Stimulated activated CD8-positive, alpha-beta memory T cell treated with anti-CD3 and anti-CD28 coated beads, Interleukin-4, amount 100 ng/mL, for 24 hours (primary cell): ENCODE measurements at places on chromosomes 3 and 15.

GRCh38 chr3:120162400-120162799, 68.2 kb upstream of the GSK3B start:
- DNase-seq: no peak

DNA sequence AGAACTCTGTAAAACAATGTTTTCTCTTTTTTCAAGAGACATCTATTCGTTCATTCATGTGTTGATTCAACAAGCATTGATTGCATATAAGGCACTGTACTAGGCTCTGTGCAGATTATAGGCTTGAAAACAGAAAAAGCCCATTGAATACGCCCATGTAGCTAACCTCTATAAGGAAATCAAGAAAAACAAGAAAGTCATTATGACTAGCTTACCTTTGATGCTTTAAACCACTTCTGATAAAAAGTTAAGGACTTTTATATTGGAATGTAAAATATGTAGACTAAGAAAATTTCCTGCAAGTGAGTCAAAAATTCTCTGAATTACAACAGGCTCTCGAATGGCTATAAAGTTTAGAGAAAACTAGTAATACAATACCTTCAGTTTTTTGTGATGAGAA, 92.5 kb downstream of the BDH1 start:
- no peak for DNase-seq

GRCh38 chr3:122679882-122680474, 661 bp upstream of the PARP14 start:
- no peak for DNase-seq

- DNase-seq: no peak
These were observed 73.8 kb downstream of the FHIT start for GRCh38 chr3:61177450-61177849.

DNA sequence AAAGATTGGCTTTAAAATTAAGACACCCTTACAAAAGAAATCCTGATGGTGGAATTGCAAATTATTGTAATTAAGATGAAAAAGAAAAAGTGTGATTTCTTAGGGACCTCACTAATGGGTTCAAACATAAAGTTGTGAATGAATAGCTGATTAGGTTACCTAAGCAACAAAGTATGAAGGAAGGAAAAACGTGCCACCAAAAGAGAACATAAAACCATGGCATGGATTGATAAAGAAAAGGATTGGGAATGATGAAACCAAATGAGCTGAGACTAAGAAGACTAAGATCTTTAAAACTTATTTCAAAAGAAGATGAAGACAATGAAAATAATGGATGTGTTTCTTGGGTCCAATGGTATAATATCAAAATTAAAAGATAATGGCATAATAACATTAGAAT, 32.2 kb upstream of the GUCA1C start:
- no peak for DNase-seq

- DNase-seq: no peak
These were observed 333.4 kb downstream of the THSD4 start for GRCh38 chr15:71448688-71449114.

- DNase-seq: no peak
These were observed 40.5 kb upstream of the CDV3 start for GRCh38 chr3:133532951-133533350.

DNA sequence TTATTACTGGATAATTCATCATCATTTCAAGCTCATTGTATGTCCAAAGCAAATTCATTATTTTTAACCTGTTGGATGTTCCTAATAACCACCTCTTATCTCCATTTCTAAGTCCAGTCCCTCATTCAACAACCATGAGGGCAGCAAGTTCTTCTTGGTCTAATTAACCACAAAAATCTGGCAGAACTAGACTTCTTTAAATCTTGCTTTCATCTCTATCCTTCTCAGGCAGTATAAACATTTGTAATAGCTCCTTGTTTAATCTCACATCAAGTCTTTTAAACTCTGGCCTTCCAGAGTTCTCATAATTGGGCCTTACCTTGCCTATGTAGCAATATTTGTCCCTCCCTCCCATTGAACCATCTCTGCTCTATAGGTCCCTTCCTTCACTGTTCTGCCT, 17.0 kb upstream of the GHSR start:
- no peak for DNase-seq

DNA sequence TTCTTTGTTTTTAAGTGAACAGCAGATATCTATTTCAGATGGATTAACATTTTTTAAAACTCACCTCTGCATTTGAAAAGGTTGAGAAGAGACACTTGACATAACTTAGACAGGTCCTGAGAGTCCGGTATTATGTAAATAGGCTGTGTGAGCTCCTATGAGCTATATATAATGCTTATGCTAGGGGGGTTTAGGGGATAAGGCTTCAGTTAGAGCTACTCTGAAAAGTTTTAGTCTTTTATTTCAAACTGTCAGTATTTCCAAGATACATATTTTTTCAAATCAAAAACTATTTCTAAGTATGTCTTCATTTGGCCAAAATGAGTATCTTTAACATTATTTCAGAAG, 16.9 kb downstream of the SHC4 start:
- no peak for DNase-seq

DNA sequence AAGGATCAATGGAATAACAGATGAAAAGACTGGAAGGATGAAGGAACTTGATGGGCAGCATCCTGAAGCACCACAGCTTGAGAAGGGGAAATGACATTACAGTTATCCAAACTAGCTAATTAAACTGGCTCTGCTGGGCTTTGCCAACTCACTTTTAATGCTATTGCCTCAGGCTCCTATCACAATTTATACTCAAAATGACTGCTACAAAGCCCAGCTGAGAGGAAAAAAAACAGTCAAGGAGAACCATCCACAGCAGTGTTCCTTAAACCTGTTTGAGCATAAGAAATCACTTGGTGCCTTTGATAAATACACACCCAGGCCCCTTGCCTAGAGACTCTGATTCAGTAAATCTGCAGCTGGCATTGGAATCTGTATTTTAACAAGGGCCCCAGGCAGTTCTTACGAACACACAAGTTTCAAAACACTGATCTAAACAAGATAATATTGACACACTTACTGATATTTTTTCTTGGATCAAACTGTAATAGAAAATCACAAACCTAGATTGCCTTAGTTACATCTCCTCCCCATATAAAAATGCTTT, 85.8 kb downstream of the MB21D2 start:
- DNase-seq: no peak

GRCh38 chr3:32126305-32127015, 20.0 kb downstream of the GPD1L start:
- no peak for DNase-seq

DNA sequence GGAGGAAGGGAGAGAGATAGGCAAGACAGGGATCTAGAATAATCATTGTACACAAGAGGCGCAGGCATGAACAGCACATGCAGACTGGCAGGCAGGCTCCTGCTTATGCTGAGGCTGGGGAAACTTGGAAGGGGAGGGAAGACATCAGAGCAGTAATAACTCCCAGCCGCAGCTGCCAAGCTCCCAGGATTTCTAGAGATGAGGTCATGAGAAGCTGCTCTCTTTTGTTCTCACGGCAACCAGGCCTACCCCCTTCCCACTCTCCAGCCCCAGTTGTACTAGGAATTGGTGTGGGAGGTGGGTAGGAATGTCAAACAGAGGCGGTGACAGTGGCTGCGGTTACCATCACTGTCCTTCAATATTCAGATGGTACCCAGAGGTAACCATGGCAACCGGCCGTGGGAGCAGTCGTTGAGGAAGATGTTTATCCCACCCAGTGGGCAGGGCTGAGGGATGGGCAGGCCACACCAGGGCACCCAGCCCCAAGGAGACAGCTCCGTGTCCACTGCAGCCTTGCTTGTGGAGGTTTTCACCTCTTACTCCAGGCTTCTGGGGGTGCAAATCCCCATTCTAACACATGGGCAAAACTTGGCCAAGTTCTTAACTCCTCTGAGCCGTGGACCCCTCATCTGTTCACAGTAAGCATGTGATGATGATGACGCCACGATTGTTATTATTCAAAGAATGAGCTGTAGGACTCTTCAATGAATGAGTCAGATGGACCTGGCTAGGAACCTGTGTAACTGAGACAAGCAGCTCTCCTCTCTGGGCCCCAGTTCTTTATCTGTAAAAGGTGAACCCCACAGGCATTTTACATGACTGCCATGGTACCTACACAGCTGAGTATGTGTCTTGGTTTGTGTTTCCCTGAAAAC, 360.8 kb upstream of the PROK2 start:
- DNase-seq: no peak

GRCh38 chr3:56799251-56799882, 2.4 kb downstream of the ARHGEF3 start:
- DNase-seq: no peak

DNA sequence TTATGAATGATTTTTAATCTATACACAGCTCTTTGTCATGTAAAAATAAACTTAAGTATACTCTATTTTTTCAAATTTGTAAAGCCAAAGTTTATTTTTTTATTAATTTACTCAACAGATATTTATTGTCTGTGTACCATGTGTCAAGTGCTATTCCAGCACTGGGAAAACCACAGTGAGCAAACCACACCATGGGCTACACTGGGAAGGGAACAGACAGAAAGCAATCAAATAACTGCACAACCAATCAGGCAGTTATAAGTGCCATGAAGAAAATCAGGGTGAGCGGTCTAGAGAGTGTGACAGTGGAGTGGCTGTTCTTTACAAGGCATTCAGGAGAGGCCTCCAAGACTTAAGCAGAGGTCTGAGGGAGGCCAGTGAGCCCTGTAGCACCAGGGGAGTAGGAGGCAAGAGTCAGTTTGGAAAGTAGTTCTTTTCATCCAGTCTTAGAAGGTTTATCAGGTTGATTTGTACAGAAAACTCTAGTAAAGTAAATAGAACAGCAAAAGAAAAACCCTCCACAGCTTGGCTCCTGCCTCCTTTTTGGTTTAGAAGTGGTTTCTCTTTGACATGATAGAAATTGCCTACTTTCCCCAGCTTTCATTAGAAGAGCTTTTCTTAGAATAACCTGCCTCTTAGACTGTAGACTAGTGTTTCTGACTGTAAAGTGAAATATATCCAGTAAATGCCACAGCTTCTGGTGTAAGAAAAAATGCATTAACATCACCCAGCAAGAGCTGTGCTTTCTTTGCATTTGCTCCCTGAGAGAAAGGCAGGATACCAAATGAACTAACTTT, 13.7 kb downstream of the EIF2AK4 start:
- no peak for DNase-seq

GRCh38 chr3:188156056-188156455, 2.1 kb downstream of the LPP start:
- DNase-seq: no peak

GRCh38 chr3:50028346-50028745, 60.4 kb upstream of the RBM5 start:
- DNase-seq: no peak

DNA sequence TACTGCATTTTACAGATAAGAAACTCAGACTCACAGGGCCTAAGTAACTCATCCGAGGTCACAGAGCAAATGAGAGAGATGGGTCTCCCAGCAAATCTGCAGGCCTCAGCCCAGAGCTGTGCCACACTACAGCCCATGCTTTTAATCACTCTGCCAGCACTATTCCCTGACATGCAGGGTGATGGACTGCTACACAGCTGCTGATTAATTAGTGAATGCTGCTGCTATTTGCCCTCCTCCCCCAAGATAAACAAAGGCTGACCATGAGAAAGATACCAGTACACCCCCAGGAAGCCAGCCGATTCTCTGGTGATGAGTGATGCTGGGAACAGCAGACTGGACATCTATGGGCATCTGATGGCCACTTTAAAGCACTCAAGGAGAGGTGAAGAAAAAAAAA, 39.3 kb downstream of the RFTN1 start:
- no peak for DNase-seq

- DNase-seq: no peak
These were observed 38.2 kb upstream of the FAM174B start for GRCh38 chr15:92693691-92694331.

DNA sequence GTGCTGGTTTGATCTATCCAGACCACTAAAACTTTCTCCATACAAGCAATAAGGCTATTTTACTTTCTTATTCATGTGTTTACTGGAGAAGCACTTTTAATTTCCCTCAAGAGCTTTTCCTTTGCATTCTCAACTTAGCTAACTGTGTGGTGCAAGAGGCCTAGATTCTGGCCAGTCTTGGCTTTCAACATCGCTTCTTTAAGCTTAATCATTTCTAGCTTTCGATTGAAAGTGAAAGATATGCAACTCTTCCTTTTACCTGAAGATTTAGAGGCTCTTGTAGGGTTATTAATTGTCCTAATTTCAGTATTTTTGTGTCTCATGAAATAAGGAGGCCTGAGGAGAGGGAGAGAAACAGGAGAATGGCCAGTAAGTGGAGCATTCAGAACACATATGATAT, 234.8 kb upstream of the GADL1 start:
- no peak for DNase-seq

DNA sequence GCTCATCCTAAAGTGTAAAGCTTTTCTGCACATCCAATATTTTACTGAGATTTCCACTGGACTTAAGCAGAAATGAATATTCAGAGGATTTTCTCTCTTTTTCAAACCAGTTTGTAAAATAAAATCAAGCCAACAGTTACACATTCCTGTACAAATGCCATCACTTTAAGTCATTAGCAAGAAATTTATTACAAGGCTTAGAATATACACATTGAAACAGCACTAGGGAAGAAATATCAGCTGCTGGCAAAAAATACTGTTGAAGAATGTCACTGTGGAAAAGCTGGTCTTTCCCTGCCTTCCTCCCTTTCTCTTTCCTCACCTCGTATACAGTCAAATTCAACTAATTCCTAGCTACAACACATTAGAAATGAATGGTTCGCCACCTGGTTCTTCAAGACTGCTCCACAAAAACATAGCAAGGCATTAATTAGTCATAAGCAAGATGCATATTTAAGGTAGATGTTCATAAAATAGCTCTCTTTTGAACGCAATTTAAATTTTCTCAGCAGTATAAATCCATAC, 21.3 kb downstream of the PLOD2 start:
- DNase-seq: no peak

- no peak for DNase-seq
These were observed 11.0 kb upstream of the FILIP1L start for GRCh38 chr3:100125161-100125938.

GRCh38 chr3:65716071-65716751, 322.5 kb downstream of the MAGI1 start:
- DNase-seq: no peak

DNA sequence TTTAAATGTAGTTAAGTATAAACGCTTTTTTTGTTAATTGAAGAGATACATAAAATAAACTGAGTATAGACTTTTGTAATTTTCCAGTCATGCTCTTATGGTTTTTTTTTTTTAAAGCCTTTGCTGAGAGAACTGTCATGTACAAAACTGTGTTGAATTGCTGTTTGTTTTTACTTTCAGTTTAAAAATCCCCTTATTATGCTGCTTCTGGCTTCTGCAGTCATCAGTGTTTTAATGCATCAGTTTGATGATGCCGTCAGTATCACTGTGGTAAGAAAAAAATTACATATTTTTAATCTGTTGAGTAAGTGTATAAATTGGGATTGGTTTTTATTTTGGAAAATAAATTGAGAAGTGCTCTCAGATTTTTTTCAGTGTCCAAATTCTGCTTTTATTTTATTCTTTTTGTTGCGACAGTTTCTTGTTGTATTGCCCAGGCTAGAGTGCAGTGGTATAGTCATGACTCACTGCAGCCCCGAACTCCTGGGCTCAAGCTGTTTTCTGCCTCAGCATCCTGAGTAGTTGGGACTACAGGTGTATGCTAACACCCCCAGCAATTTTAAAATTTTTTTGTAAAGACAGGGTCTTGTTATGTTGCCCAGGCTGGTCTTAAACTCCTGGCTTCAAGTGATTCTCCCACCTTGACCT, 40.7 kb downstream of the ATP2C1 start:
- DNase-seq: no peak
